HS-5 (cell line): ENCODE measurements at places on chromosomes 11 and 22.

DNA sequence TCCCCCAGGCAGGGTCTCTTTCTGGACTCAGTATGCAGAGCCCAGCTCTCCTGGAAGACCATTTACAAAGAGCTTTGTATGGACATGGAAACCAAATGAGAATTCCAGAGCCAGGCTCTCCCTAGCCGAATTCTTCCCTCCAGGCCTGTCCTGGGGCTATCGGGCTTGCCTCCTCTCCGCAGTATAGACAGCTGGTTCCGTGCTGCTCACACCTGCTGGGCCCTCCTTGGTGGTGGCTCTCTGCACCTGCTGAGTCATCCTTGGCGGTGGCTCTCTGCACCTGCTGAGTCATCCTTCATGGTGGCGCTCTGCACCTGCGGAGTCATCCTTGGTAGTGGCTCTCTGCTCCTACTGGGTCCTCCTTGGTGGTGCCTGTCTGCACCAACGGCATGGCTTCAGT, 743.5 kb downstream of the BRD1 start:
- DNase-seq = no peak

DNA sequence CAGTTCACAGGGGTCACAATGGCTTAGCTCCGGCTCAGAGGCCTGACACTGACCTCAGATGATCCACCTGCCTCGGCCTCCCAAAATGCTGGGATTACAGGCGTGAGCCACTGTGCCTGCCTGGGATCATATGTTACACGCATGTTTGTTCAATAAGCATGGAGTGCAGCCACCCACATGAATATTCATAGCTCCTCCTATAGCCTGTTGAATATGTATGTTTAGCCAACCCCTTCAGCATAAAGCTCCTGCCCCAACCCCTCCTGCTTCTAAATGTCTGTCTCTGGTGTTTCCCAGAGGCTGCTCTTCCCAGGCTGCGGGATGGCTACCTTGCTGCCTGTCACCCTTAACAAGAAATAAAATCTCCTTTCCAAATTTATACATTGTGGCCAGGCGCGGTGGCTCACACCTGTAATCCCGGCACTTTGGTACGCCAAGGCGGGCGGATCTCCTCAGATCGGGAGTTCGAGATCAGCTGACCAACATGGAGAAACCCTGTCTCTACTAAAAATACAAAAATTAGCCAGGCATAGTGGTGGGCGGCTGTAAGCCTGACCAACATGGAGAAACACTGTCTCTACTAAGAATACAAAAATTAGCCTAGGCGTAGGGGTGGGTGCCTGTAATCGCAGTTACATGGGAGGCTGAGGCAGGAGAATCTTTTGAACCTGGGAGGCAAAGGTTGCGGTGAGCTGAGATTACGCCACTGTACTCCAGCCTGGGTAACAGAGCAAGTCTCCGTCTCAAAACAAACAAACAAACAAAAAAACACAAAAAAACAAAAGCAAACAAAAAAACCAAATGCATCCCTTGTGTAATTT, 1.1 kb upstream of the APOBEC3F start:
- no peak for DNase-seq

DNA sequence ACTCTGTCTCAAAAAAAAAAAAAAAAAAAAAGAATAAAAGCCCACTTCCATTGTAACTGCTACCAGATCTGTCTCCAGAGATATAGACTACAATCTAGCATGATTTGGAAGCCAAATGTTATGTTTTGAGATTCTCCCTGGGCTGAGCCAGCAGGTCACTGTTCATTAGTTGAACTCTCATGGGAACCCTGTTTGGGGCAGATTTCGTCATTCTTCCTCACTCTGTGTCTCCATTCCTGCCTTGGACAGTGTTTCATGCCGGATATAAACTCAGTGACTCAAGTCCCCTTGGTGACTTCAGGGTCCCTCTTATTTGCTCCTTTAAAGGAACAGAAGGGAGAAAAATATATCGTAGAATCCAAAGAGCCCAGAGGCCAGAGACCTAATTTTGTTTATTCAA, 378.1 kb downstream of the LARGE1 start:
- no peak for DNase-seq

- DNase-seq = no peak
These were observed 2.2 kb downstream of the PHF21B start for GRCh38 chr22:45007391-45008185.

GRCh38 chr22:30390974-30391691, 3.9 kb upstream of the RNF215 start:
- DNase-seq = peak; percentile 30

DNA sequence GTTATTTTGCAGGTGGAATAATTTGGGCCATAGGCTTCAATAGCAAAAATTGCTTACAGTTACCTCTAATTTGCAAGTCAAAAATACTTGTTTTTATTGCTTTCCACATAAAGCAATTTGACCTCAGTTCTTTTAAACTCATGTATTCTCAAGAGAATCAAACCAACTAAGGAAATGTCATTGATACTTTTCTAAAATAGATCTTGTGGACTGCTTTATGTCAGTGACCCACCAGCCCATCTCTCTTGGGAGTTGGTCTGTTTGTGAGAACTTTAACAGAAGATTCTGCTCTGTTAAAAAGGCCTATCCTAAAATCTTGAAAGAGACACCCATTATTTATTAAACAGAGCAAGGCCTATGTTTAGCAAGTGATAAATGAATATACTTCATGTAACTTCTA, 75.2 kb downstream of the DDIAS start:
- no peak for DNase-seq

- DNase-seq = no peak
These were observed 37.4 kb downstream of the DUSP8 start for GRCh38 chr11:1534682-1535081.

DNA sequence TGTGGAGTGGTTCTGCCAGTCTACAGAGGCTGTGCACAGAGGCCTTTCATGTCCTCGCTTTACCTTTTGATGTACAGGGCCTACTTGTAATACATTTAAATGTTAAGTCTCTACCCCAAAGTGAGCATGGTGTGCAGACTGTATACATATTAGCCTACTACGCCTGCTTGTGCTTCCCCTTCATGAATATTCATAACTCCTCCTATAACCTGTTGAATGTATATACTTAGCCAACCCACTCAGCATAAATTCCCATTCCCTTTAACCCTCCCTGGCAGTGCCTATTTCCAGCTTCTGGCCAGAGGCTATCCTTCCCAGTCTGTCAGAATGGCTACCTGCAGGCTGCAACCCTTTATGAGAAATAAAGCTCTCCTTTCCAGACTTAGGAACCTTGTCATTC, 116.1 kb downstream of the WNT11 start:
- DNase-seq = no peak
